ENCODE measurements at places on chromosomes 2 and 18.

DNA sequence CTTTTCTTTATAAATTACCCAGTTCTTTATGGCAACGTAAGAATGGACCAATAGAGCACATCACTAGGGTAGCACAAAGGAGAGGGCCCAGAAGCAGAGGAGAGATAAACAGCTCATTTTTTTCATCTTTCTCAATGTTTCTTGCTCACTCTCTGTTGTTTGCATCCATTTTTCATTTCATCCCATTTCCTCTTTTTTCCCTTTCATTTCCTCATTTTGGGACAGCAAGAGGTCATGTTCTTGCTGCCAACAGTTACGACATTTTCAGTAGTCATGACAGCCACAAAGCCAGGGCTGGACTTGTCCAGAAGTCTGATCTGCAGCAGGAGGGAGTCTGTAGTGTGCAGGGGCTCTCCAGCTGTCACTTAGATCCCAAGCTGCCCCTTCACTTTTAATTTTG, 52.7 kb upstream of the CYP1B1 start:
- DNase-seq = no peak

GRCh38 chr2:6358985-6359384, 506.7 kb downstream of the CMPK2 start:
- DNase-seq = no peak

- DNase-seq = no peak
Measured at GRCh38 chr2:122001441-122001874, 246.0 kb downstream of the TSN start.

GRCh38 chr2:80429251-80429650, 124.7 kb upstream of the LRRTM1 start:
- DNase-seq = no peak
